CD4-positive, alpha-beta T cell treated with Interferon alpha-2 for 1 hour (primary cell): ENCODE measurements at places on chromosomes 11 and 22.

DNA sequence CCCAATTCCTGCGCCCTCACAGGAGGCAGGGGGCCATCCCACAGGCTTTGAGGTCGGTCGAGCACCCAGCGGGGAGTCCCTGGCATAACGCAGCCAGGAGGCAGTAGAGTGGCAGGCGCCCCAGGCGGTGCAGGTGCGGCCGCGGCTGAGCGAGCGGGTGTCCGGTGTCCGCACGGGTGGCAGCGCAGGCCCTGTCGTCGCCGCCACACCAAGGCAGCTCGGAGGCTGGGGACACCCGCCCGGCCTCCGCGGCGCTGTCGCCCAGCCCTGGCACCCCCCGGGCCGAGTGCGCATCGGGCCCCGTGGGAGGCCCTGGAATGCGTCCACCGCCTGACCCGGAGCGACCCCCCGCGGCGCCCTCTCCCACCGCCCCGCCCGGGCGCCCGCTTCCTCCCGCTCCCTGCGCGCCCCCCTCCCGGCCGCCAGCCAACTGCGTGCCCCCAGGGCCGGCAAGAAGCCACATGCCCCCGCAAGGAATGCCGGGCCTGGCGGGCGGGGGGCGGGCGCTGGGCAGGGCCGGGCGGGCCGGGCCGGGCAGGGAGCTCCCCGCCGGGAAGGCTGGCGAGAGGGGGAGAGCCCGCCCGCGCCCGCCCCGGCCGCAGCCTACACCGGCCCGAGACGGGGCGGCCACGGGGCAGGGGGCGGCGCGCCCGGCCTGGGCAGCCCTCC lies 33.9 kb downstream of the PRDM11 start:
- no peak for DNase-seq

DNA sequence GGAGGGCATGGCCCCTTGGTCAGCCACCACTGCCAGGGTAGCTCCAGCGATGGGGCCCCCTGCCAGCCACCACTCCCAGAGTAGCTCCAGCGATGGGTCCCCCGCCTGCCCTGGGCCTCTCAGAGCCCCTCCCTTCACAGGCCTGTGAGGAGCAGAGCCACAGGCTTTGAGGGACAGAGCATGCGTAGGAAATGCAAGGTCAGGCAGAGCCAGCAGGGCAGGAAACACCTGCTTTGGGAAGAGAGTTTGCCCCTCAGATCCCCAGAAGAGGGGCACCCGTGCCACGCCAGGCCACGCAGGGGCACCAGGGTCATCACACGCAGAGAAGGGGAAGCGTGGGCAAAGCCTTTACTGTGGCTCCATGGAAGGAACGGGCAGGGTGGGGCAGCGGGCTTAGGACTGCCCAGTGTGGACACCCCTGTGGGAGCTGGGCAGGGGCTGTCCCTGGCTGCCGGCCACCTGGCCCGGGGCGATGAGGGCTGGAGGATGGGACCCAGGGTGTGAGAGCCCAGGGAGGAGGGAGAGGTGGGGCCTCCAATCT lies 477.8 kb downstream of the BRD1 start:
- DNase-seq: no peak

GRCh38 chr11:117222991-117223740 lies 8.7 kb downstream of the PCSK7 start:
- no peak for DNase-seq

- DNase-seq: no peak
These were observed 135.8 kb downstream of the TRIM44 start for GRCh38 chr11:35798423-35798822.

DNA sequence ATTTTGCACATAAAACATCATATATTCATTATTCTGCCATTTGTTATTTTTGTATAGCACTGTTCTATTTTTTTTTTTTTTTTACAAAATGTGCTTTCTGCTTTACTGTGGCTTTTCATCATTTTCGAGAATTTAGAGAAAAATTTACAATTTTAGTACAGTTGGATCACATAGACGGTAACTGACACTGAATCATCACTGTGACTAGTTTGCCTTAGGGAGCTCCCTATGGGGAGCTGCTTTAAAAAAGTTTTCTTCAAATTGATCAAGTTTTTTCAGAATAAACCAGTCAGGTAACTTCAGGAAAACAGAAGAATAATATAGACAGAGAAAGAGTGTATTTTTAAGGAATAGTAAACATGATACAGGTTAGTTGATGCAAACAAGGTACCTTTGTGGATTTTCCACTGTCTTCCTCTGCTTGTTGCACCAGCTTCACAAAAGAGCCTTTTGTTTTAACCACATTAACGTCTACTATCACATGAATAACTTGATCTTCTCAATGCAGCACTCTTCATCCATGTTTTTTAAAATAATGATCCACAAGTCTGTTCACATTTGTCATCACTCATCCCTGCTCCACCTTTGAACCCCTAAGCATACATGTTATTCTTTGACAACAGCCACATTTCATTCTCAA lies 327.0 kb downstream of the DYNC2H1 start:
- no peak for DNase-seq

GRCh38 chr11:117248341-117248740 lies 15.9 kb downstream of the RNF214 start:
- no peak for DNase-seq

GRCh38 chr11:132448334-132448995 lies 1078.0 kb downstream of the NTM start:
- no peak for DNase-seq

DNA sequence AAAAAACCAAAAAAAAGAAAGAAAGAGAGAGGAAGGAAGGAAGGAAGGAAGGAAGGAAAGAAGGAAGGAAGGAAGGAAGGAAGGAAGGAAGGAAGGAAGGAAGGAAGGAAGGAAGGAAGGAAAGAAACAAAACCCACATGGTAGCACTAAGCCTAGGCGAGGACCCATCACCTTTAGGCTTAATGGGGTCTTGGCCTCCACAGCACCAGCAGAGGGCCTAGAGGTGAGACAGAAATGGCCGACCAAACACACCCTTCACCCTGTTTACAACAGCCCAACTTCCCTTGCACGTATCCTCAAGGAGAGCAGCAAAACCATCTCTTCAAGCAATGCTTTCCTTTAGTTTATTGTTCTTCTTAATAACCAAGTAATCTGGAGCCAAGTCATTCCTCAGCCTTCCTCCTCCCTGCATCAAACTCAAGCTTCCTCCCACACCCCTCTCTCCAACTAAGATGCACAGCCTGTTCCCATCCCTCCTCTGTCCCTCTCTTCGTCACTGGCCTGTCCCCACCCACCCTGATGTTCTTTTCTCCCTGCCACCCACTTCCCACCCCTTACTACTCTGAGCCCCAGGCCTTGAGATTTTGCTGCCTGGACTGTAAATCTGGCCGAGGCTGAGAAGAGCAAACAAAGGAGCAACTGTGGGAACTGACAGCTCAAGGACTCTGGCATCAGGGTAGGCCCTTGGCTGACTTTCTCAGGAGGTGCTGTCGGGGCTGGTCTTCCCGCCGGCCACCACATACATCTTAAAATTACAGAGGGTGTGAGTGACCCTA lies 26.0 kb downstream of the POU2AF1 start:
- no peak for DNase-seq

GRCh38 chr11:3167143-3168119 lies 2.3 kb upstream of the OSBPL5 start:
- DNase-seq: no peak

DNA sequence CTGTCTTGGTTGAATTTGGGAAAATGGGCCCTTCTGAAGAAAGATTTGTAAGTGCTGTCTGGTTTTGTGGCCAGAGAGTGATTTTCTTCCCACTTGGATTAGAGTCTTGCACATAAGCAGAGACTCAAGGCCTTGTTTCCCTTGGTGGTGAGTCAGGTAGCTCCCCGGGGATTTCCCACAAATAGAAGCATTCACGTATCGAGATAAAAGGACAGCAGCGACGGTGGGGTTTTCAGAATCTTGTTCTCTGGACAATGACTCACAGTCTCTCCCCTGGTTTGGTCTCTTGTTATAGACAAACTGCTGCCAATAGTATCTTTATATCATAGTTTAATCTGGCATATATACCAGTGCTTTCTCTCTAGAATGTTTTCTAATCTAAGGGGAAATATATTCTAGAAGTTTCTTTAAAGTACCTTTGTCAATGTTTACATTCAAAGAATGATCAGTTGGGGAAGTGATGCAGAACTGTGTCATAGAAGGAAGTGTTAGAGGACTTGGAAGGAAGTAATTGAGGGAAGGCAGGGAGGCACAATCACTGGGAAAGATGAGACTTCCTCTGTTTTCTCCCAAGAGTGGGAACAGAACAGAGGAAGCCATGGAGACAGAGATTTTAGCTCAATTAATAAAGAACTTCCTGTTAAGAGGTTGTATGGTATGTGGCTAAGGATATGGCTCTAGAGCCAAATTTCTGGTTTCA lies 18.1 kb downstream of the POLA2 start:
- peak; percentile 32 for DNase-seq

GRCh38 chr22:37559901-37560607 lies at the start of gene CDC42EP1:
Gene CDC42EP1, plus strand, starts transcription at chr22:37560480. Its CDS starts 5,870 bp downstream, at chr22:37566350.
- no peak for DNase-seq

GRCh38 chr22:21626735-21627469 lies 2.9 kb downstream of the YDJC start:
- DNase-seq: no peak

- DNase-seq: no peak
These were observed 13.6 kb downstream of the PNPLA5 start for GRCh38 chr22:43878079-43878795.

DNA sequence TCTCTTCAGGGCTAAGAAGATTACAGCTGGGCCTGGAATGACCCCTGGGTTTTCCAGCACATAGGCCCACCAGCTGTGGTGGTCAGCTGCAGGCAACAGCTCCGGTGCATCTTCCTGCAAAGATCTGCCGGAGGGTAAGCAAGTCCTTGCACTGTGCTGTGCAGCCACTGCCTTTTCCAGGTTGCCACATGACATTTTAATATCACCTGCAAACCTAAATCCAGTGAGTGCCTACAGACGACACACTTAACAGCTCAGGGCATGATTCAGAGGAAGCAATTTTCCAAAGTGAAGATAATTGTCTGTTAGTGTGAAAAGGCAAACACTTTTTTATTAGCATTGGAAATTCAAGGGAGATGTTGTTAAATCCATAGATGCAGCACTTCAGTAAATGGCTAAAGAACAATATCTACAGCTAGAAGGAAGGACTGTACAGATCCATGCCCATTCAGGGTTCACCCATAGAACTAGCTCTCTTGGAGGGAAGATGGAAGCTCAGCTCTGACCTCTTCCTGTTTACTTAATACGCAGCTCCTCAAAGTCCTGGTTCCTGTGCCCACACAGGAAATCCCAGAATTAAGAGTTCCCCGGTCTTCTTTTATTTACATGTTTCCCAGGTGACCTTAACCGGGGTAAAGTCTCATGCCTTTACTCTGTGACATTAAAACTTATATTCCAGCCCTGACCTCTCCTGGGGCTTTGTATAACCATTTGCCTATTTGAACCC lies 13.3 kb upstream of the NRIP3 start:
- DNase-seq: no peak

GRCh38 chr22:41070665-41071331 lies 21.6 kb upstream of the EP300 start:
- DNase-seq: no peak

- DNase-seq: no peak
These were observed 133.4 kb downstream of the DCDC1 start for GRCh38 chr11:31236143-31236542.

- DNase-seq: no peak
These were observed 3.4 kb upstream of the ZBTB44 start for GRCh38 chr11:130318031-130318673.

GRCh38 chr22:24867323-24868022 lies 61.5 kb downstream of the SGSM1 start:
- DNase-seq: no peak

DNA sequence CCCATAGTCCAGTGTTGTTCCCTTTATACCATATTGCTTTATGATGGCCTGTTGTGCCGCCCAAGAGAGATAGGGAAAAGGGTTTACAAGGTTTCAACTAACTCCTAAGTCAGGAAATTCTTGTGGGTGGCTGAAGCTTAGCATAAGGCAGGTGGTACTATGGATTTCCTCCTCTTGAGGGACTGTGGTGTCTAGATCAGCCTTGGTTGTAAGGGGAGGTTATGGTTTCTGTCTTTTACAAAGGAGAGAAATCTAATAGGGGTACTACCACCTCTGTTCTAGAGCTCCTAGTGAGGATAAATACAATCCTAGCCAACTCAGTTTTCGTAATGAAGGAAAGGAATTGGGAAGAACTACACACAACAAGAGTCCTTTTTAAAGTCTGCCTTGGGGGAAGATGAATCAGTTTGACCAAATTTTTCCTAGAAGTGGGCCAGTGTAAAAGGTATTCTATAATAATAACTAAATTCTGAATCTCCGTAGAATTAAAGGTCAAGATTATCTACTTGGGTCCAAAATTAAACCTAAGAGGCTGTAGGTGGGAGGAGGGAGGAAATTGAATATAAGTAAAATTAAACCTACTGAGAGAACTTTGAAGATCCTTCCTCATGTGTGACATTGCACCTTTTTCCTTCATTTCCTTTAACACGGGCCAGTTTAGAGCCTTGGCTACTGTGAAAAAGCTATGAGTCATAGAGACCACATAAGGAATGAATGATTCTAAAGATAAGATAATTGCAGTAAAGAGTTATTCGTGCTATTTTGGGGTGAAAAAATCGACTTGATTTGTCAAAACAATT lies 17.2 kb downstream of the DLAT start:
- DNase-seq: no peak

DNA sequence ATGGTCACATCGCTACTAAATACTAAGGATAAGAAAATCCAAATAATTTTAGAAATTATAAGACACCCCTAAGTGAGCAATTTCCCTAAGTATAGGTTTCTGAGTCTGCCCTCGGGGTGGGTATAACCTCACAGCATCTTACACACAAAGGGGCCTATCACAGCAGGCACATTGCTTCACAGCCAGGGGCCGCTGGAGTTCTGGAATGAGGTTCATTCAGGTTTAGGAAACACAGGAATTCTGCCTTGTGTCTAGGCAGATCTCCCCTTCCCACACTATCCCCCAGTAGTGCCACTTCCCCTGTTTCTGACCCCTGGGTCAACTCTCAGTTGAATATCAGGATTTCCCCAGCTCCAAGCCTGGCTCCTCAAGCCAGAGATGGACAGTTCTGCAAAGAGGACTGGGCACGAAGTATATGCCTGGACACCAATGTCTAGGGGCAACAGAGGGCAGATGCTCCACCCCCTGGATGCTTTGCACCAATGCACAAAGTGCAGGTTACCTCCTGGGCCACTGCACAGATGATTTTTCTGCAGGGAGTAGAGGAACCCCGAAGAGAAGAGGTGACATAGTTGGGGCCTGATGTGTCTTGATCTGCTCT lies 11.4 kb downstream of the TUBA8 start:
- DNase-seq: no peak

GRCh38 chr11:94768602-94769541 lies 716 bp downstream of the AMOTL1 start:
- DNase-seq: no peak

DNA sequence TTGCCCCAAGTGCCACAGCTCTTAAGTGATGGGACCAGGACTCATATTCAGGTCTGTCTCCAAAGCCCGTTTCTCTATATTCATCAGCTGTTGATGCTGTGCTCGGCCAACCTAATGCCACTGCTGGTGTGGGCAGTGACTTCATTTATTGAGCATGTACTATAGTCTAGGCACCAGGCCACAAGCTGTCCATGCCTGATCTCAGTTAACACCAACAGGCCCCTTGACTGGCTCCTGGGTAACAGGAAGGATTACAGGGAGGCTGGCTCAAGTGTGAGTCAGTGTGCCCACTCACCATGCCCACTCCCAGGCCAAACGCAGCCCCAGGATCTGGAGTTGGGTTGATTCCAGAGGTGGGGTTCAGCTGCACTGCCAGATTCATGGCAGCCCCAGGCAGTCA lies 8.6 kb upstream of the CRYBB2 start:
- no peak for DNase-seq
